Neuronal stem cell (in vitro differentiated cells): ENCODE measurements at places on chromosomes 1 and 21.

GRCh38 chr1:215776336-215776735, 209.2 kb downstream of the KCTD3 start:
- DNase-seq, result no peak

GRCh38 chr1:234540404-234540762, 61.4 kb upstream of the TARBP1 start:
- no peak for DNase-seq

- no peak for DNase-seq
Observed at GRCh38 chr21:31201548-31201947, 142.5 kb downstream of the TIAM1 start.

DNA sequence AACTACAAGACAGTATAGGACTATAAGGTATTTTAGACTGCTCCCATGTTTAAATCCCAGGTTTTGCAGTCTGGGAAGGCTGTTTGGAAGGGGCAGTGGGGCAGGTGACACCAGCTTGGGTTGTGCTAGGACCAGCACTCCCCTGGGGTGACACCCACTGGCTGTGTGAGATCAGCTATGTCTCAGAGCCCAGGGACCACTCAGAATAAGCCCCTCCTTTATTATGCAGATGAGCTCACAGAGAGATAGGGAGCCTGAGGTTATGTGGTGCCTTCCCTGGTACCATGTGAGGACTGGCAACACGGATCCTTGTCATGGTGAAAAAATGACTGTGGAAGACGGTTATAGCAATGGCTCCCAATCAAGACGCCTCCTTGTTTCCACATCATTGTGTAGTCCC, 71.0 kb downstream of the NENF start:
- DNase-seq, result no peak

GRCh38 chr1:199667089-199667488, 360.4 kb upstream of the NR5A2 start:
- no peak for DNase-seq

- DNase-seq, result peak; percentile 70
Observed at GRCh38 chr1:39639305-39640130, at the start of gene HEYL. TSS of gene HEYL (minus strand) at chr1:39639643. CDS start at chr1:39639625, 18 bp downstream.

DNA sequence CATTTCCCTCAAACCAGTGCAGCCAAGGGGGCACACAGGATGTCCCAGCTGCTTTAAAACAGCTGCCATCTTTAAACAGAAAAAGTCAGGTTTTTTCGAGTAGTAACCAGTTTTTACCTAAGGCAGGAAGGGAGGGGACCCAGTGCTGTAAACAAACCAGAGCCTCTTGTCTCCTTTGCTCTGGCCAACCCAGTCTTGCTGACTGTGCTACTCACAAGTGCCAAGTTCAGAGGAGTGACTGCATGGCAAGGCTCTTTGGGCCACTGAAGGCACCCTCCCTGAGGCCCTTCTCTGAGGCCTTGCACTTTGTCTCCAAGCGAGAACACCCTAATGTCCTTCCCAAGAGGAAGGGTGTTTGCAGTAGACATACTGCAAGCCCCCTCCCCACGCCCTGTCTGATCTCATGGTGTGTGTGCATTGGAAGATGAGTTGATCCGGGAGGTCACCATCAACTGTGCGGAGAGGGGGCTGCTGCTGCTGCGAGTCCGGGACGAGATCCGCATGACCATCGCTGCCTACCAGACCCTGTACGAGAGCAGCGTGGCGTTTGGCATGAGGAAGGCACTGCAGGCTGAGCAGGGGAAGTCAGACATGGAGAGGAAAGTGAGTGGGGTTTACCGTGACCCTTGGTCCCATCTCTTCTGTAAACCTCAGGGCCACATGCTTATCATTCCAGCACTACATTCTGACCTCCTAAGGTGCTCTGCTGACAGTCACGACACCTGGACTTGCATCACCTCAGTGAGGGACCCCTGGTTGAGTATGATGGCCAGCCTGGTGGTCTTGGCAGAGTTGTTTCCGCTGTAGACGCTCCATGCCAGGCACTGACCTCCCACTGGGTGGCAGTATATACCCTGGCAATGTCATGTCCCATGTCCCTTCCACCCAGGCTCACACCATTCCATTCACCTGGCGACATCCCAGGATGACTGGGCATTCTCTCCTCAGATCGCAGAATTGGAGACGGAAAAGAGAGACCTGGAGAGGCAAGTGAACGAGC, 4.7 kb downstream of the DNALI1 start:
- no peak for DNase-seq

DNA sequence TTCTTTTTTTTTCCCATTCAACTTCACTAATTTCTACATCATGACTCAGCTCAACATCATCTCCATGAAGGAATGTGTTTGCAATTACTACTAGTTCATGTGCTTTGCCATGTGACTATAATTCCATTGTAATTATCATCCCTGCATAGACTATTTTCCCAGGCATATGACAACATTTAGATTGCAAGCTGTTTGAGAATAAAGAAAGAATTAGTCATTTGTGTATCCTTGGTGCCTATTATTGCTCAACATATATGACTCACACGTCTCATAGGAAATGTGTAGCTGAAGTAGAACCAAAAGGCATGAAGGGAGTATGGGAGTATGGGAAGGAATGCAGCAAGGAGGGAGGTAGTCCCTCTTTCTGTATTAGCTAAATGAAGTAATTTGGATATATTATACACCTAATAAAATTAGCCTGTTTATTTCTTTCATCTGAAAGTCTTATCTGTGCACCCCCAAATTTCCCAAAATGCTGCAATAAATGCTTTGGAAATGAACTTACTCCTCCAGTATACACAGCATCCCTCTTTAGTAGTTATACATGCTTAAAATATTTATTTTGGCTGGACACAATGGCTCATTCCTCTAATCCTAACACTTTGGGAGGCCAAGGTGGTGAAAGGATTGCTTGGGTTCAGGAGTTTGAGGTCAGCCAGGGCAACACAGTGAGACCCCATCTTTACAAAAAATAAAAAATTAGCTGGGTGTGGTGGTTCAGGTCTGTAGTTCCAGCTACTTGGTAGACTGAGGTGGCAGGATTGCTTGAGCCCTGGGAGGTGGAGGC, 316.9 kb upstream of the ADGRL4 start:
- DNase-seq, result no peak

DNA sequence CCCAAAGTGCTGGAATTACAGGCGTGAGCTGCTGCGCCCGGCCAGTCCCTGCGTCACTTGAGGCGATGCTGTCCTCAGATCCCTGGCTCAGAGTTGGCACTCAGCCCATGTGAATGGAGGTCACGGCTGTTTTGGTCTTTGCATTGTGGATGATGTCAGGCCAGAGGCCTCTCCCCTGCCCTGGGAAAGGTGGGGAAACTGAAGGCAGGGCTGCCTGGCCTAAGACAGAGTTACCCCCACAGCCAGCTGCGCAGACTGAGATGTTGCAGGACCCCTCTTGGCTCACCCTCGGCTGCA, 821 bp downstream of the MASP2 start:
- no peak for DNase-seq

DNA sequence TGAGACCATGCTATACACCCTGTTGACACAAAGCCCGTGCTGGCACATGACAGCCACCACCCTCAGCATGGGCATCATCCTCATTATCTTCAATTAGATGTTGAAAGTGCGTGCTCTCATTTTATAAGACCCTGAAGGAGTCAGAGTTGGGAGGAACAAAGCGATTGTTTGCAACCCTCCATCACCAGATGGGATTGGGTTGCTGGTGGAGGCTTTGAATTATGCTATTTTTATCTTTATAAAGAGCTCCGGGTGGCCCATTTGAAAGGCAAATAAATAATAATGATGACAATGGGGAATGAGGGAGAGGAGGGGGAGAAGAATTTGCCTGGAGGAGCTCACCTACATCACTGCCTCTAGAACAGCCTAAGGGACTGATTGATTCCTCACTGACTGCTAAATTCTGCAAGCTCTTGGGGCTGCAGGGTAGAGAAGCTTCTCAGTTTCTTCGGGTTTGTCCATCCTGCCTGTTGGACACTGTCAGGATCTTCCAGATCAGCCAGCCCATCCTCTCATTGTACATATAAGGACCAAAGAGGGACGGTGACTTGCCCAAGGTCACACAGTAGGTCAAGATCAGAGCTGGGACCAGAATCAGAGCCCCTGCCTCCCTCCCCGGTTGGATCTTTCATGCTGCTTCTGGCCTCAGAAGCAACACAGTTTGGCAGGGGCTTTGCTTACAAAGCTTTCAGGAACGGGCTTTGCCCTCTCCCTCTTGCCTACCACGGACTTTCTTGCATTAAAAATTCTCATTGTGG, 130.9 kb upstream of the ZBTB40 start:
- no peak for DNase-seq

DNA sequence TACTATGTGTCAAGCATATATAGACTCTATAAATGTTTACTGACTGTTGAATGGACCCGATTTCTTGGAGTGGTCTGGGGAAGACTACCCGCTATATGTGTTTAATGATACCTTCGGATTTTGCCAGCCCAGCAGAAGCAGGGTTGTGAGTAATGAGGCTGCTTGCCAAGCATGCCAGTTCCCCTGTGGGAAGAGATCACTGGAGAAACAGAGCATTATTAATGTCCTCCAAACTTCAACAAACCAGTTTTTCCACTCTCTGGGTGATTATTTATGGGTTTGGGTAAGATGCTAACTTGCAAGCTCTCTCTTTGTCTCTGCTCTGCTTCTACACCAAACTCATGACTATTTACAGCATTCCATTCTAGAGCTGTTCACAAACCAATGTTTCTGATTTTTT, 25.1 kb upstream of the PHGDH start:
- DNase-seq, result no peak

GRCh38 chr1:197103300-197103699, 36.2 kb upstream of the F13B start:
- DNase-seq, result no peak

DNA sequence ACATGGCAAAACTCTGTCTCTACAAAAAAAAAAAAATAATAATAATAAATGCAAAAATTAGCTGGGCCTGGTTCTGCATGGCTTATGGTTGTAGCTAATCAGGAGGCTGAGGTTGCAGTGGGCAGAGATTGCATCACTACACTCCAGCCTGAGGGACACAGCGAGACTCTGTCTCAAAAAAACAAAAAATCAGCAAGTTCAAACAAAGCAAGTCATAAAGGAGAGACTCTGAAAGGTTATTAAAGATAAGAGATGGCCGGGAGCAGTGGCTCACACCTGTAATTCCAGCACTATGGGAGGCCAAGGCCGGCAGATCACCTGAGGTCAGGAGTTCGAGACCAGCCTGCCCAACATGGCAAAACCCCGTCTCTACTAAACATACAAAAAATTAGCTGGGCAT, 28.8 kb downstream of the COP1 start:
- no peak for DNase-seq

GRCh38 chr21:41338455-41338854, 21.9 kb downstream of the FAM3B start:
- DNase-seq, result no peak

DNA sequence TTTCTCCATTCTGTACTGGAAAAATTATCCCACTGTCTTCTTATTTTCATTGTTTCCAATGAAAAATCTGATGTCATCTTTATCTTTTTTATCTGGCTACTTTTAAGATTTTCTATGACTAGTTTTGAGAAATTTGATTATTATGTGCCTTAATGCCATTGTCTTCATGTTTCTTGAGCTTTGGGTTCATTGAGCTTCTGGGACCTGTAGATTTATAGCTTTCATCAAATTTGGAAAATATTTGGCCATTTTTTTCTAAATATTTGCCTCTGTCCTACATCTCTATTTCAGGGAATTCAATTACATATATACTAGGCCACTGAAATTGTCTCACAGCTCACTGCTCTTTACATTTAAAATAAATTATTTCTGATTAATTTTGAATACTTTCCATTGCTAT, 38.7 kb upstream of the KCNH1 start:
- DNase-seq, result no peak

DNA sequence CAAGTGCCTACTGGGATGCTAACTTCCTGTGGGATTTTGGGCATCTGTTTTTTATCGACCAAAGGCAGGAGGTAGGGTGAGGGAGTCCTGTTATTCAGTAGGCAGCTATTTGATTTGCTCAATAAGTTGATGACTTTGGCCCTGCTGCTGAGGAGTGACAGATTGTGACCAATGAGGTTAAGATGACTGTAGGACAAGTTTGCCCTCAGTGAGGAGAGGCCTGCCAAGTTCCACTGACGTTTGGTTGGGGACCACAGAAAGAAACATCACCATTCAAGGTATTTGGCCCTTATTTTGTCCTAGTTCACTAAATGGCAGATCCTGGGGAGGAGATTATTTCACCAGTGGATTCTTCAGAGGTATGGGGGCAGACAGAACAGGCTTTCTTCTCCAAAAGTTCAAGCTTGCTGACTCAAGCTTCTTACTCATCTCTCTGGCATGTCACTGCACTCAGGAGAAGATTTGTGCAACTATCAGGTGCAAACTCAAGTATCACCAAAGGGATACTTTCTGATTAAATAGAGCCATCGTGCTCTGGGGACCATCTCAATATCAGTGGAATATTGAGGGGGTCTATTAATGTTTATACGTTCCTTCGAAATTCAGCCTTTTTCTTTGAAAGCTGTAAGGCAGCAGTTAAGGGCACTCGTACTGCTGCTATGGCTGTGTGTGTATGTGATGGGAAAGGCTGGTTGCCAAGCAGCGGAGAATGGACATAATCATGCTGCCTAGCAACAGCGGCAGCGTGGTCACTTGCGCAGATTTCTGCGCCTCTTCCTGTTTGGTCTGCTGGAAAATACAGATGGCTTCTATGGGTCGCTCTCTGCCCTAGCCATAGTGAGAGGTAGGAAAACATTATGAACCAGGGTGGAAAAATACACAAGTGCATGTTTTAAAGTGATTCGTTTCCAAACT, 78.7 kb downstream of the PBX1 start:
- no peak for DNase-seq

- DNase-seq, result peak; percentile 52
Observed at GRCh38 chr1:65066419-65066765, 81.6 kb upstream of the AK4 start.

DNA sequence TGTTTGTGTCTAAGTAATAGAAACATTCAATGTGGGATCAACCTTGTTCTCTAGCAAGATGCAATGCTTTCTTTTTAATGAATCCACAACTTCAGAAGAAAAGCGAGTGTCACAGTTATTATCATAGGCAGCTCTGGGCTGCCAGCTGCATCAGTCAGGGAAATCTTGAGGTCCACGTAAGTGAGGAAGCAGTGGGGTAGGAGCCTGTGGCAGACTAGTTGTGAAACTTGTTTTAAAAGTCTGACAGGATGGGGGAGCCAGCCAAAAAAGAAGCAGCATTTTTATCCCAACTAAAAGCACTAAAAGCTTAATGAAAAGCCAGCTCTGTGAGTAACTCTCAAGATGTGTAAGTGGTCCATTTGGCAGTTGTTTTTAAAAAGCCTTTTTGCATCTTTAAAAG, 113.1 kb downstream of the ZNF326 start:
- DNase-seq, result no peak

DNA sequence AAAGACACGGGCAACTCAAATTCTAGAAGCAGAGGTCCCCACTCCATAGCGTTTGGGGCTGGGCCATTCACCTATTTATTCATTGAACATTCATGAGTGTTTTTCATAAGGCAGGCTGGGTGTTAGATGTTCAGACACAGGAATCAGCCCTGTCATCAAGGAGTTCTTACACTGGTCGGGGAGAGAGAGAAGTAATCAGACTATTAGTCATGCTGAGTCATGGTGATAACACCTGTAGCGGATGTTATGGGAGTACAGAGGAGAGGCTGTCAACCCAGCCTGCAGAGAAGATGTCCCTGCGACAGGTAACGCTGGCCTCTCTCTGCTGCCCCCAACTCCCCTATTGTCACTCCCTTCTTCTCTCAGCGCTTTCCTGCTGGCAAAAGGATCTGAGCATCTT, 17.2 kb downstream of the LY9 start:
- no peak for DNase-seq

GRCh38 chr1:167599957-167600581, 30.0 kb upstream of the RCSD1 start:
- no peak for DNase-seq
